Naive thymus-derived CD4-positive, alpha-beta T cell (primary cell): ENCODE measurements at places on chromosomes 2 and 18. TPM values are rescaled to one million over a fixed set of nuclear protein-coding genes. Genes with fewer than 3 reads are reported as not detected.

DNA sequence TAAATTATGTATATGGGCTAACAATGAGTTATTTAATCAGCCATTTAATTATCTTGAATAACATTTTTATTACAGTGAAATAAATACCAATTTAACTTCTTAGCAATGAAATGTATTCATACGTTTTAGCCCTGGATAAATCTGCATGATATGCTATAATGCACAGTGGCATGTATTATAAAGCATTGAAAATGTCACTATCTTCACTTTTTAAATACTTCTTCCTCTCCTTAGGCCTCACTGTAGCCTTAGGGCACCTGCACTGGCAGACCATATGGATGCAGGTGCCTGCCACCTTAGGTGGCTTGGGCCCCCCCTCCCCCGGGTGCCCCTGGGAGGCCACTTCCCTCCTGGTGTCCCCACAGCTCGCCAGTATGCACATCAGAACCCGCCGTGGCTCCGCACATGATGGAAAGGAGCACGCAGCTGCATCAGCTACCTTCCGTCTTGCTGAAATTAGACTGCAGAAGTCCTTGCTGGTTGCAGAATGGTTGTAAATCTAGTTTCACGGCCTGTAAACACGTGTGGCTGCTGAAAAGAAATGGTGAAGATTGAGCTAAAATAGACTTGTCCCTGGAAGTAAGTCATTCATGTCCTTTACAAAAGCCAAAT is 56.7 kb downstream of the ADI1 start:
- no peak overlapping the region for H3K4me3 ChIP-seq
- no peak overlapping the region for H3K27ac ChIP-seq
- DNase-seq = no peak
- no peaks in the 10 kb centered on the region for H3K4me1 ChIP-seq
- peaks cover 7% of the 10 kb centered on the region for H3K36me3 ChIP-seq

GRCh38 chr2:19425419-19425818 is 67.0 kb upstream of the OSR1 start:
- H3K4me1 ChIP-seq = no peaks in the 10 kb centered on the region
- no peak for DNase-seq
- H3K27ac ChIP-seq = no peak overlapping the region
- no peaks in the 10 kb centered on the region for H3K36me3 ChIP-seq

GRCh38 chr2:65411056-65411795 is 21.2 kb downstream of the SPRED2 start:
- H3K27ac ChIP-seq = no peak overlapping the region
- DNase-seq = no peak
- no peaks in the 10 kb centered on the region for H3K27me3 ChIP-seq
- H3K4me3 ChIP-seq = no peak overlapping the region

GRCh38 chr2:11073251-11073650 is 82.0 kb upstream of the SLC66A3 start:
- H3K4me1 ChIP-seq = no peaks in the 10 kb centered on the region
- H3K27me3 ChIP-seq = peaks cover 4% of the 10 kb centered on the region
- no peak for DNase-seq
- no peaks in the 10 kb centered on the region for H3K36me3 ChIP-seq
- H3K27ac ChIP-seq = no peak overlapping the region
- H3K4me3 ChIP-seq = no peak overlapping the region

DNA sequence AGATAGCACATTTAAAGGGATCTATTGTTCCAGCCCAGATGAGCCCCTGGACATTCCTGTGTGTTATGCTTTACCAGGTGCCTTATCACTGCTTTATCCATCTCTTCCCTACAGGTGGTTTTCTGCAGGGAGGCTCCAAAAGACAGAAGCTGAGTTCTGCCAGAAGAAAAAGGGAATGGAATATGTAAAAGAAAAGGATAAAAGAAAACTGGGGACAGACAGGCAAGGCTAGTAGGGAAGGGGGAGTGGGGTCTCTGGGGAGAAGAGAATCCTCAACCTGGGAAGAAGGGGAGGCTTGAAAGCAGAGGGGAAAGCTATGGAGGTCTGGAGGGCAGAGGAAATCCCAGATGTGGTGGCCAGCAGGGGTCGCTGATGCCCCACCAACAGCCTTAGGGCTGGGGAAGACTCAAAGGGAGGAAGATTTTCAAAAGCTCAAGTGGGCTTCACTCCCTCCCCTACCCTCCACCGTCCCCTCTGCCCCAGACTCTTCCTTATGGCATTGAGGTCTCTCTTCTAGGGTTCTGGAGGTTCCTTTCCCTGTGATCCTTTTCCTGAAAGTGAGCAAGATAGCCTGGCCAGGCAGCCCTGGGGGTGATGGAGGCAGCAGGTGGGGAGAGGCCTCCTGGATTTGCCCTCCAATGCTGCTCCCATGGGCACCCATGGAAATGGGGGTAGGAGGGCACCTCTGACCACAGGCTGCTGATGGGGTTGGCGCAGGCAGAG is 178.1 kb upstream of the PKDCC start:
- no peak overlapping the region for H3K4me3 ChIP-seq
- H3K36me3 ChIP-seq = no peaks in the 10 kb centered on the region
- no peak overlapping the region for H3K27ac ChIP-seq
- peak; percentile 57 for DNase-seq
- H3K4me1 ChIP-seq = no peaks in the 10 kb centered on the region

- no peaks in the 10 kb centered on the region for H3K4me1 ChIP-seq
- H3K27ac ChIP-seq = no peak overlapping the region
- H3K27me3 ChIP-seq = no peaks in the 10 kb centered on the region
Measured at GRCh38 chr18:12868576-12868975, 15.5 kb downstream of the PTPN2 start.

- no peak overlapping the region for H3K27ac ChIP-seq
- no peaks in the 10 kb centered on the region for H3K36me3 ChIP-seq
- no peaks in the 10 kb centered on the region for H3K27me3 ChIP-seq
- no peak for DNase-seq
Measured at GRCh38 chr2:6626401-6627012, 239.2 kb downstream of the CMPK2 start.

DNA sequence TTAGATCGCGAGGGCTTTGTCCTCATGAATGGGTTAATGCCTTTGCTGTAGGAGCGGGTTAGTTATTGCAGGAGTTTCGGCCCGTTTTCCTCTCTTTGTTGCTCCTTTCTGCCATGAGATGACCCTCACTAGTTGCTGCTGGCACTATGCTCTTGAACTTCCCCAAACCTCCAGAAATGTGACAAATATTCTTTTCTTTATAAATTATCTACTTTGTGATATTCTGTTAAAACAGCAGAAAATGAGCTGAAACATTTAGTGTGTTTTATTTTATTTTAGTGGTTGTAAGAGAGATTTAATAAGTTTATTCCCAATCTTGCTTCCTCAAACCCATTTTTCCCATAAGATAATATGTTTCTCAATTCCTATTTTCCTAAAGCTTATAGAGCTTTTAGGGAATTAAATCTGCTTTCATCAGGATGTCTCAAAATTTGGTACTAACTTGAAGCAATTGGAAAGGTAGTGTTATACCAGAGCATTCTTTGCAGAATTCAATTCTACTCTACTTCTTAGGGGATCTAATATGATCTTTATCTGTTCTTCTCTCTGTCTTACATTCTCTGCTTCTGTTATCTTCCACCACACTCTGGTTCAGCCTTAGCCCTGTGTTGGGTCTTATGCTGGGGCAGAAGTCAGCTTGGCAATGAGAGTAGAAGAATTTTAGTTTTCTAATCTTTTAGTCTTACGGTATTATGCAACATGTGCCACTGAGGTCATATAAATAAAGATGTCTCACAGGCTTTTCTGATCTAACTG is 23.1 kb downstream of the DDX1 start:
- no peak overlapping the region for H3K4me3 ChIP-seq
- H3K27me3 ChIP-seq = no peaks in the 10 kb centered on the region

DNA sequence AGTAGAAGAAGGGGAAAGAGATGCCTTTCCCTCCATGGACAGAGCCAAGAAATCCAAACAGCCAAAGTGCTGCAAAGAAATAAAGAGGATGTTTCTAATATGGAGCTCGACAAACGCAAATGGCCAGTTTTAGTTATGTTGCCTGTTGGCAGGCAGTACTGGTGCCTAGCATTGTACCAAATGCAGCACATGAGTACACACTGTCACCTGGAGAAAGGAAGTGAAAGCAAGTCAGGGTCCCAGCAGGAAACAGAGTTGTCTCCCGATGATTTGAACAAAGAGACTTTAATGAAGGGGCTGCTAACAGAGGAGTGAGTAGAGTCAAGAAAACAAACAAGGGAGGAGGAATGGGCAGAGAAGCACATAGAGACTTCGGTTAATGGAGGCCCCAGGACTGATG is 623.0 kb downstream of the BCL11A start:
- no peaks in the 10 kb centered on the region for H3K36me3 ChIP-seq
- H3K27ac ChIP-seq = no peak overlapping the region
- DNase-seq = no peak
- H3K4me1 ChIP-seq = no peaks in the 10 kb centered on the region
- H3K27me3 ChIP-seq = no peaks in the 10 kb centered on the region
- H3K4me3 ChIP-seq = no peak overlapping the region

DNA sequence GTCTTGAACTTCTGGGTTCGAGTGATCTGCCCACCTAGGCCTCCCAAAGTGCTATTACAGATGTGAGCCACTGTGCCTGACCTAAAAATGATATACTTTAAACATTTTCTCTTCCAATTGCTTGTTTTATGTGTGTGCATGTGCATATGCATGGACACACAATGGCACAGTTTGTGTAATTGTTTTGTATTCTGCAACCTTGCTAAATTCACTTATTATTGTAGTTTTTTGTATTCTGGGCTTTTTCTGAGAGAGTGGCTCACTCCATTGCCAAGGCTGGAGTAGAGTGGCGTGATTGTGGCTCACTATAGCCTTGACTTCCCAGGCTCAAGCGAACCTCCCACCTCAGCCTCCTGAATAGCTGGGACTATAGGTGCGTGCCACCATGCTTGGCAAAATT is 8.1 kb downstream of the HAT1 start:
- H3K27ac ChIP-seq = no peak overlapping the region
- peaks cover 21% of the 10 kb centered on the region for H3K36me3 ChIP-seq
- H3K4me1 ChIP-seq = no peaks in the 10 kb centered on the region
- H3K27me3 ChIP-seq = no peaks in the 10 kb centered on the region
- no peak for DNase-seq
- H3K4me3 ChIP-seq = no peak overlapping the region

C2orf81 gene
- total RNA-seq = 8.3 TPM
